ENCODE measurements at places on chromosomes 16 and 17. TPM values are rescaled to one million over a fixed set of nuclear protein-coding genes. Genes with fewer than 3 reads are reported as not detected.

UBALD1 gene
- 11.0 TPM for total RNA-seq

C17orf78 gene
- not detected for total RNA-seq

PDILT gene
- total RNA-seq: not detected

CHST4 gene
- not detected for total RNA-seq

KRT24 gene
- total RNA-seq: not detected

STX1B gene
- total RNA-seq: 2.5 TPM

LITAF gene
- total RNA-seq: 35.0 TPM

SEZ6L2 gene
- total RNA-seq: 2.1 TPM

PHKG2 gene
- total RNA-seq: 31.5 TPM

CACNA1G gene
- 0.12 TPM for total RNA-seq

CCL17 gene
- not detected for total RNA-seq

STXBP4 gene
- 13.9 TPM for total RNA-seq

CCL4L2 gene
- total RNA-seq: not detected

MSI2 gene
- 19.1 TPM for total RNA-seq

SPATA2L gene
- total RNA-seq: 14.4 TPM

CD300LD gene
- total RNA-seq: not detected

CD300E gene
- not detected for total RNA-seq
